GM23338 (cell line): ENCODE measurements at places on chromosomes 4 and X.

GRCh38 chrX:32293962-32294700 lies 917.2 kb downstream of the DMD start:
- no peak for DNase-seq

GRCh38 chr4:3441501-3442459 lies at the start of gene HGFAC:
TSS of gene HGFAC (plus strand) at chr4:3441968. CDS start at chr4:3442002, 34 bp downstream.
- no peak for DNase-seq

GRCh38 chrX:129574214-129574613 lies 34.2 kb downstream of the OCRL start:
- no peak for DNase-seq

DNA sequence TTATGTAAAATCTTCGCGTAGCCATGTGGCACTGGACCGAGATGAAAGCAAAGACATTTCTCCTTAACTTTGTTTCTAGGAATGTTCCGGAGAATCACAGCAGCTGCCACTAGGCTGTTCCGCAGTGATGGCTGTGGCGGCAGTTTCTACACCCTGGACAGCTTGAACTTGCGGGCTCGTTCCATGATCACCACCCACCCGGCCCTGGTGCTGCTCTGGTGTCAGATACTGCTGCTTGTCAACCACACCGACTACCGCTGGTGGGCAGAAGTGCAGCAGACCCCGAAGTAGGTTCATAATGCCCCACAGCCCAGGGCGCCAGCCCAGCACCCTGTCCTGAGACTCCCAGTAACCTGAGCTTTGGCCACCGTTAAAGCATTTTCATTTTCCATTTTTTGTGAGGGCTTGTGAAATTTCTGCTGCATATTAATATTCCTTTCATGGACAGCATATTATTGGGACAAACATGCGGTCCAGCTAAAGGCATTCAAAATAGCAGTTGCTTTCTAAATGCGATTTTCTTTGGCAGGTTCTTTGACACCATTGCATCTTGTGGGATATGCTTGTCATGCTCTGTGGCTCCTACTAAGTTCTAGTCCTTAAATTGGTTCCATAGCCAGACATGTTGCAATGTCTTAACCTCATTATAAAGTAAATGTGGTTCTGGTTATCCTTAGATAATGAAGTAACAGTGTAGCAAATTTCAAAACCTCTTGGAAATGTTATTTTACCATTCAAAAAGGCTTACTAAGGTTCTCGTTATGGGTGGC lies 49.1 kb upstream of the MSANTD1 start:
- no peak for DNase-seq

GRCh38 chr4:116400480-116400879 lies 684.9 kb downstream of the TRAM1L1 start:
- DNase-seq = no peak
